ENCODE measurements at places on chromosomes 2 and 18.

DNA sequence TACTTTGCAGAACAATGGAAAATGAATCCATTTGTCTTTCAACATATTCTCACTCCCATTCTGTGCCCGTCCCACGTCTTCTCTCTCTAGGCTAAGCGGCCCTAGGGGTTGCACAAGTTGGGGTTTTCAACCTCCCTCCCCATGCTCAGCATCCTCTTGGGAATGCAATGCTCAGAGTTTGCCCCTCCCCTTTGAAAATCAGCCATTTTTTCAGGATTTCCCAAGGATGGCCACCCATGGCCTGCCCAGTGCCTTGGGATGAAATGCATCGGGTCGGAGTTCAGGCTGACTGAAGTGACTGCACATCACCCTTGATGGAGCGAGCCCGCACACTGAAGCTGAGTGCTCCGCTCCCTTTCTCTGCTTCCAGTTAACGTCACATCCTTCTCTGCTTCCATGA, 87.9 kb downstream of the TNS1 start:
- no peak for DNase-seq

DNA sequence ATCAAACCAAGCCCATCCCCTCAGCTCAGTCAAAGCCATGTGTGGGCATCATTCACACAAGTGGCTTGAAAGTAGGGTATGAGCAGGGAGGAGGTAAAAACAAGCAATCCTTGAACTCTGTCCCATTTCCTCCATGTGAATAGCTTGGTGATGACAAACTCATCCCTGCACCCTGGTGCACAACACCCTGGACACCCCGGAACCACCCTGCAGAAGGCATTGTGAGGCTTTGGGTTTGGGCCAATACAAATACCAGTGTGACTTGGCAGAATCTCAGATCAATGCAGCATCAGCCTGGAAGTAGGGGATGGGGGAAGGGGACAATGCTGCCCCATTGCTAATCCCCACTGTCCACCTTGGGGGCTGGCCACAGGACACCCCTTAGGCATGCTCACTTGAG, 28.6 kb downstream of the TGFA start:
- no peak for DNase-seq

DNA sequence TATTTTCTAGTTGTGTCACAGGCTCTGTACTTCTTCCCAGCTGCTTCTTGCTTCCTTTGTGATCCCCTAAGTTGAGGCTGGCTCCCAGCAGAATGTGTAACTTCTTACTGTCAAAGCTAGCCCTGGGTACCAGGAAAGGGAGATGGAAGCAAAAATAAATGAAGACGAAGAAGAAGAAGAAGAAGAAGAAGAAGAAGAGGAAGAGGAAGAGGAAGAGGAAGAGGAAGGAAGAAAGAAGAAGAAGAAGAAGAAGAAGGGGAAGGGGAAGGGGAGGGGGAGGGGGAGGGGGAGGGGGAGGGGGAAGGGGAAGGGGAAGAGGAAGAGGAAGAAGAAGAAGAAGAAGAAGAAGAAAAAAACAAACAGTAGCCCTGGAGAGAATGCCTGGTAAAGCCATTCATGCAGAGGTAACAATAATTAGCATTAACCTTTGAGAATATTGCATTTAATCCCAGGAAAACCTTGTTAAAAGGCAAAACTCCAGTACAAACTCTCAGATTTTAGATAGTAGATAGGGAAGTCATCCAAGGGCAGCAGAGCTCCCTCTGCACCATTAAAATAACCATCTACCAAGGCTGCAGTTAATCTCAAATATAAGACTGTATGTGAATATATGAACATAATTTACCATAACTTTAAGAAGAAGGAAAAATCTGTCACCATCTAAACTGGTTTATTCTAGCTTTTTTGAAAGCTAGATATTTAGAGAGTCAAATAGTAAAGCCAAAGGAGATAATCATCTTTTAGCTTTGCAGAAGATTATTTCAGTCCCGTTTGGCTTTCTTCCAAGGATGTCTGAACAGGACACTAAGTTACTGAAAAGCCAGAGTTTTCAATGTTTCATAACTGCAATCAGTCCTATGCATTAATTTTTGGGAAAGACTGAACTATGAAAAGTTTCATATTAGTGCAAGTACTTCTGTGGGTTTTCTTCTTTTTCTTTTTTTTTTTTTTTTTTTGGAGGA, 44.3 kb upstream of the FBXO11 start:
- no peak for DNase-seq

DNA sequence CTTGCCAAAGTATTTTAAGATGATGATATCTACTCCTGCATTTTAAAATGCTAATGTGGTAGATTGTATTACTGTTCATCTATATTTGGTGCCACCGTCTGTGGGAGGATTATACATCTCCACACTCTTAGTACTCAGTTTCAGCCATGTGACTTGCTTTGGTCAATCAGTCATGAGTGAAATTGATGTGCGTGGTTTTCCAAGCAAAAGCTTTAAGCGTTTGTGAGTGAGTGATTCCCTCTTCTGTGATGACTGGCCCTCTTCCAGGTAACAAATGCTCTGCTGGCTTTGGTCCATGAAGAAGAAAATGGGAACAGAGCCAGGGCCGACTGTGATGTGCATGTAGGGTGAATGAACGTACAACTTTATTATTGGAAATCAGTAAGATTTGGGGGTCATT, 330.4 kb downstream of the LPIN1 start:
- DNase-seq: no peak

DNA sequence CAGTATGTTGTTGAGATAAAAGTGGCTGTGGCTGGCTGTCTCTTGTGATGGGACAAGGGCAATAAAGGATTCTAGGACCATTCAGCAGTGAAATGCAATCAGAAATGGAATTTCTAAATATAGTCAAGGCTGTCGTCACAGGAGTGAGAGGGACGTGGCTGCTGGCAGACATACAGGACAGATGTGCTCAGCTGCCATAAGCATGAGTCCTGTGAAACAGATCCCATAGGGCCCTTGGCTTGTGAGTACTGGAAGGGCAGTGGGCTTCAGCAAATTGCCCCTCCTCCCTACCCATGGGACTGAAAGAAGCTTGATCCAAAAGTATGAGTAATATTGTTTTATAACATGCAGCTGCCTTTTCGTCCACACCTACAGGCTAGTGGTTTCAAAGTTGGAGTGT, 4.2 kb upstream of the CNNM3 start:
- DNase-seq: no peak

- no peak for DNase-seq
These were observed 15.1 kb upstream of the NT5C1B start for GRCh38 chr2:18604531-18604885.

- DNase-seq: no peak
These were observed 477.2 kb upstream of the LRRTM4 start for GRCh38 chr2:77999376-77999775.

GRCh38 chr2:129199501-129199900, 780.0 kb upstream of the RAB6C start:
- no peak for DNase-seq

DNA sequence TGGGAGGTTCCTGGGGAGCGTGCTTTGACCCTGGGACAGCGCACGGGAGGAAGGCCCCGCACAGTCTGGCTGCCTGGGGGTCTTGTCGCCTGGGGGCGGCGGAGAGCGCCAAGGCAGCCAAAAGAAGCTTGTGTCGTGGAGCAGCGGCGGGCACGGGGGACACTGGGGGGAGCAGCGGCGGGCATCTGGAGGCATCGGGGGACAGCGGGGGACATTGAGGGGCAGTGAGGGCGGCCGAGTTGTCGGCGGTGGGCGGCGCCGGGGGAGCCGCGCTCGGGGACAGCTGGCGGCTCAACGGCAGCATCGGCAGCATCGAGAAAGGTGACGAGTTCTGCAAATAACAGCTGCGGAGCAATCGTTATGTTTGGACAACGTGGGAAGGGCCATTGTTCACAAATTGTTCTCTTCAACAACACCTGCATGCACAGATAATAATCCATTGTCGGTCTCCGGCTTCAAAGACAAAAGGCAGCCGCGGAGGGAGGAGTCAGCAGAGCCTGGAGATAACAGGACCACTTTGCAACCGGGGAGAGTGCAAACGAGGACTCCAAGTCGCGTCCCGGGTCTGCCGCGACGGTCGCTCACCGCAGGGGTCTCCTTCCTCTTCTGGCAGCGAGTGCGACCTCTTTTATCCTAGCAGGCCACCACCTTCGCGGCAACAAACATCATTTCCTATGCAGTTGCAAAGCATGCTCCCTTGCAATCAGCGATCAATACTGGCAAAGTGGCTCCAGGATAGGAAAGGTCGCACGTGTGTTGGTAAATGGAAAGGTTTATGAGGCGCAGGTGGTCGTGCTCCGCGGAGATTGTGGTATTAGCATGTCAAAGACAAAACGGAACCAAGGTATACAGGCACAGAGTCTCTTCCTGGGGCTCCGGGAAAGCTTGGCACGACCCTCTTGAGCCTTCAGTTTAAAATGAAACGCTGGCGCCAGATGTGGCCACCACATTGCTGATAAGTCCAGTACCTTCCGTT, 132.3 kb upstream of the DLX2 start:
- peak; percentile 13 for DNase-seq

GRCh38 chr2:12669036-12669435, 47.7 kb upstream of the TRIB2 start:
- no peak for DNase-seq
